ENCODE measurements at places on chromosomes 12 and 14.

DNA sequence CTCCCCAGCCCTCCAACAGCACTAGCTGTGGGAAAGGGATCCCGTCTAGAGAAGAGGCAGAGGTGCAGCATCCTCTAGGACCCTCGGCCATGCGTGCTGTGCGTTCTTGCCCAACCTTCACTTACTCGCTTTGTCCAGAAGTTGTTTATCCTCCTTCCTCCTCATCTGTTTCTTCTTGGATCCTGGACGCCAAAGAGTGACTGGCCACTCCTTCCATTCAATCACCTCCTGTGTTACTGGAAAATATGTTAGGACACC is 140.5 kb downstream of the ZFP36L1 start:
- H3K36me3 ChIP-seq, result no peaks in the 10 kb centered on the region
- peaks cover 5% of the 10 kb centered on the region for H3K4me1 ChIP-seq
- no peak for DNase-seq
- no peak overlapping the region for H3K27ac ChIP-seq
- H3K4me3 ChIP-seq, result no peak overlapping the region
- H3K27me3 ChIP-seq, result no peaks in the 10 kb centered on the region

GRCh38 chr14:71597287-71597920 is 334.8 kb upstream of the RGS6 start:
- peaks cover 53% of the 10 kb centered on the region for H3K4me1 ChIP-seq
- peak overlapping the region; percentile 46 for H3K27ac ChIP-seq
- H3K36me3 ChIP-seq, result peaks cover 45% of the 10 kb centered on the region

DNA sequence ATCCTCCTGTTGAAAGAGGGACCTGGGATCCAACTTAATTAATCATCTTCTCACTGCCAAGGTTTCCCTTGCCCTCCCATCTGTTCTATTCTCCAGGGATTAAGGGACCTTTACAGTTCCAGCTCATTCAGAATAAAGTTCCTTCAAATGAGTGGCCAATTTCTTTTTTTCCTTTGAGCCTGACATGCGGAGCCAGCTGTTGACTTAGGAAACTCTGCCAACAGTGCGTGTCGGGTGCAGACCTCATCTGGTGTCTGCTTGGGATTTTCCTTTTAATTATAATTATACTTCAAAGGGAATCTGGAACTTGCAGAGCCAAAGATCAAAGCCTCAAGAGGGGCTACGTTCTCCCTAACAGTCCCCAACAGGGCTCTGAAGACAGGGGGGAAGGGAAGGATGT is 64.8 kb downstream of the CCDC60 start:
- H3K36me3 ChIP-seq, result no peaks in the 10 kb centered on the region
- H3K27ac ChIP-seq, result no peak overlapping the region
- no peak overlapping the region for H3K4me3 ChIP-seq
- DNase-seq, result no peak
- H3K27me3 ChIP-seq, result no peaks in the 10 kb centered on the region

- no peak overlapping the region for H3K27ac ChIP-seq
- H3K27me3 ChIP-seq, result peaks cover 9% of the 10 kb centered on the region
- no peak for DNase-seq
- no peaks in the 10 kb centered on the region for H3K4me1 ChIP-seq
Measured at GRCh38 chr12:18849080-18849479, 111.2 kb downstream of the CAPZA3 start.

DNA sequence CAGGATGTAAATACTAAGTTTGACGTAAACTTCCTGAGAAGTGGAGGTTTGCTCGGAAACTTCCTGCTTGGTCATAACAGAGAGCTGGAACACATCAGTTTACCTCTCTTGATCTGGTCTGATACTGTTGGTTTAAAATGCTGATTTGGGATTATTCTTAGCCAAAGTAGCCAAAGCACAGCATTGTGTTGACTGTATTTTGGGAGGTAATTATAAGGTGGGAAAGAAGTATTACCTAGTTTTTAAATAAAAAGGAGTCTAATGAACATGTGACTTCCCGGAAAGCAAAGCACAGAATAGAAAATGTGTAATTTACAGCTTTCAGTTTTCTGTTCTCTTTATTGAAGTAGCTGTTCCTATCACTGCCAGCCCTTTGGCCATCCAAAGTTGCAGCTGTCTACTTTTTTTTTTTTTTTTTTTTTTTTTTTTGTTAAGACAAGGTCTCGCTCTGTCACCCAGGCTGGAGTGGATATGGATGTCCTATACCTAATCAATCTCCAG is 52.2 kb upstream of the SRP54 start:
- H3K4me1 ChIP-seq, result peaks cover 32% of the 10 kb centered on the region
- peak overlapping the region; percentile 69 for H3K4me3 ChIP-seq
- H3K36me3 ChIP-seq, result peaks cover 6% of the 10 kb centered on the region
- no peaks in the 10 kb centered on the region for H3K27me3 ChIP-seq

DNA sequence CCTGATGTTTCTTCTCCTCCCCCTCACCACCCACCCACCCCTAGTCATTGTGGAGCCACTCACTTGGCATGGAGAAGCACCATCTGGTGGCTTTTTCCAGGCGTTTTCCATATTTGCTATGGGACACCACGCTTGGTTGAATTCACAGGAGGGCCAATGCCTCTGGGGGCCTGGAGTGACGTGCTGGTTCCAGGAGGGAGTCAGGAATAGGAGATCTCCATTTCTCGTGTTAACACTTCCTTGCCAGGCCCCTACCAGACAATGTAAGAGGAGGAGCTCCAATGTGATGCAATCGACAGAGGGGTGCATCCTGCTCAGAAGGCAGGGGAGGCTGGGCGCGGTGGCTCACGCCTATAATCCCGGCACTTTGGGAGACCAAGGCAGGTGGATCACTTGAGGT is 21.6 kb upstream of the TESC start:
- no peaks in the 10 kb centered on the region for H3K36me3 ChIP-seq
- no peak overlapping the region for H3K27ac ChIP-seq
- H3K27me3 ChIP-seq, result no peaks in the 10 kb centered on the region
- no peak overlapping the region for H3K4me3 ChIP-seq
- no peaks in the 10 kb centered on the region for H3K4me1 ChIP-seq
- DNase-seq, result no peak

GRCh38 chr14:61091657-61092273 is 110.7 kb downstream of the SLC38A6 start:
- no peak overlapping the region for H3K27ac ChIP-seq
- peaks cover 7% of the 10 kb centered on the region for H3K4me1 ChIP-seq
- no peak for DNase-seq
- H3K4me3 ChIP-seq, result no peak overlapping the region

DNA sequence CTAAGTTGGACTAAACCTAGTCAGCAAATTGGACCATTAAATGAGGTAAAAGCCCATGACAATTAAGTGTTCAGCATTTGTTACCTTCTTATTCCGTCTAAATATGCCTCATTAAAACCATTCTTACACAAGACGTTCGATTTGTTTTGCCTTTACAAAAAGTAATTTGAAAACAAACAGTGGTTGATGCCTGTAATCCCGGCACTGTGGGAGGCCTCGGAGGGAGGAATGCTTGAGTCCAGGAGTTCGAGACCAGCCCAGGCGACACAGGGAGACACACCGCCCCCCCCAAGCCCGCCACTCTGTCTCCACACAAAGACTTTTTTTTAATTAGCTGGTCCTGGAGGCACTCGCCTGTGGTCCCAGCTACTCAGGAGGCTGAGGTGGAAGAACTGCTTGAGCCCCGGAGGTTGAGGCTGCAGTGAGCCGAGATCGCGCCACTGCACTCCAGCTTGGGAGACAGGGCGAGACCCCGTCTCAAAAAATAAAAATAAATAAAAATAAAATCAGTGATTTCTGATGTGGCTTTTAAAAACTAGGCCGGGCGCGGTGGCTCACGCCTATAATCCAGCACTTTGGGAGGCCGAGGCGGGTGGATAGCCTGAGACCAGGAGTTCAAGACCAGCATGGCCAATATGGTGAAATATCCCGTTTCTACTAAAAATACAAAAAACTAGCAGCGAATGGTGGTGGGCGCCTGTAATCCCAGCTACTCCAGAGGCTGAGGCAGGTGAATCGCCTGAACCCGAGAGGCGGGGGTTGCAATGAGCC is 856 bp upstream of the EIF4B start:
- peak; percentile 22 for DNase-seq
- peak overlapping the region; percentile 97 for H3K4me3 ChIP-seq
- peak overlapping the region; percentile 96 for H3K27ac ChIP-seq
- H3K4me1 ChIP-seq, result peaks cover 44% of the 10 kb centered on the region
- H3K27me3 ChIP-seq, result peaks cover 4% of the 10 kb centered on the region

Measured in activated CD4-positive, alpha-beta memory T cell treated with anti-CD3 and anti-CD28 coated beads, Interleukin-2, amount 10 ng/mL, durations not matched to agents 7 days and 5 days (primary cell).